CD4-positive, alpha-beta T cell treated with Interferon alpha-2 for 1 hour (primary cell): ENCODE measurements at places on chromosomes 4 and X.

DNA sequence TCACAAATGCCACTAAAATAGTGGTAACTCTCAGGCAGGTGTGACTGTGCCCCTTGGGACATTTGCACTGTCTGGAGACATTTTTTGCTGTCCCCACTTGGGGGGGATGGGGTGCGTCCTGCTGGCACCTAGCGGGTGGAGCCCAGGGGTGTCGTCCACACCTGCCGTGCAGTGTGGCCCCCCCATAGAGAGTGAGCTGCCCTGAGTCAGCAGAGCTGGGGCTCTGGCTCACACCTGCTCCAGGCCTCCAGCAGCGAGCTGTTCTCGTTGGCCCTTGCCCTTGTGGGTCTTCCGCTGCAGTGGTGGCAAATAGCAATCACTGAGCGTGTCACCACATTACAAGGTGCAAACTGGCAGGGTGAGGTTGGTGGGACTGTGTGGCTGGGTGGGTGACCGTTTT is 64.6 kb downstream of the CLDN34 start:
- DNase-seq = no peak

DNA sequence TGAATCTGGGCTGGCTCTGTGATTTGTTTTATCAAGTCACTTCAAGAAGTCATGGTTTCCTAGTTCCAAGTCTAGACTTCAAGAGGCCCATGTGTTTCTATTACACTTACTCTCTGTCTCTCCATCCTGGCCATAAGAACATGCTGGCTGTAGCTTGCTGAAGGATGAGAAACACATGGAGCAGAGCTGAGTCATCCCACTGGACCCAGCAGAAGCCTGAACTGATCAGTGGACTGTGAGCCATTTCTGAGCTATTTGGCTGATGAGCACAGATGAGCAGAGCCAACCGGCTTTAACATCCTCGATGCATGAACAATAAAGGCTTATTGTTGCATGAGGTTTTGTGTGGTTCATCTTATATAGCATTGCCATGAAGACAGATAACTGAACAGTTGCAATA is 290.6 kb upstream of the BOD1L1 start:
- DNase-seq = no peak

GRCh38 chrX:28675173-28675572 is 87.9 kb downstream of the IL1RAPL1 start:
- DNase-seq = no peak

DNA sequence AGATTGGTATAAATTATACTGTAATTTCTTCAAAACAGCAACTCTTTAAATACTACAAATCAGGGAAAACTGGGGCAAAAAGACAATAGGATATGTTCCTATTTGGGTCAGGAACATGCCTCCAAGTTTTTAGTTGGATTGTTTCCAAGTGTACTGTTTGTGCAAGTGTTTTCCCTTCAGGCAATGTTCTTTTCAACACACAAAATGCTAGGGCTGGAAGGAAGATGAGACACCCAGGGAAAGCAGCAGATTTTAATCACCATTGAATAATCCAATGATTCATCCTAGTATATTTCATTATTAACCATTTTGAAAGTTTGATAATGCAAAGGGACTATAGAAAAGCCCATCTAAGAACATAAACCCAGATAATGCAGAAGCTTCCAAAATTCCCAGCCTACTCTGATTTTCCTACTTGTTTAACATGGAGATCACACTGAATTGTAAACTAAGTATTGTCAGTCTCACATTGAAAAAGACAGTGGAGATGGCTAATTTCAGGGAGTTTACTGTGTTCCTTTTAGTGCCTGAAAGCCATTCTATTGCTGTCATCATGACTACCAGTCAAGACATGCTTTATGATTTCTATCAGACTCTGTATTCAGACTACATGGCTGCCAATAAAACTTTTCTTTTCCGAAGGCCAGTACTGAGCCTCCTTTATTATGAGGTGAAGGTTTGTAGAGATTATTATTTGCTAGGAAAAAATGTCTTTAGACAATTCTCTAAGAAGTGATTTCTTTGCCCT is 38.6 kb downstream of the COL4A6 start:
- DNase-seq = no peak

DNA sequence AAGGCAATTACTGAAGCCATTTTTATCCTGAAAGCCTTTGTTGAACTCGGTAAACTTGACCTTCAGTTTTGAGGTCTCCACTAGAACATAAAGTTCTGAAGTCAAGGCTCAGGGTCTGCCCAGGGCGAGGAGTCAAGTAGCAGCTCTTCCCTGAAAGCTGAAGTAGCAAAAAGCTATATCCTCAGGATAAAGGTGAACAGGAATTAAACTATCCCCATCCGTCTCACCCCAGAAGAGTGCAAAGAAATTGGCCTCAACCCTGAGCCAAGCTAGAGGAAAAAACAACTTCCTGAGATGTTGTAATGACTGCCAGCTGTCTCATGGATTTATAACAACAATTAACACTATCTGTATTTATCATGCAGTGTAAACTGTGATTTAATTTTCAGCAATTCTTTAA is 590.8 kb downstream of the SPRY1 start:
- no peak for DNase-seq

- peak; percentile 67 for DNase-seq
These were observed 76.5 kb upstream of the BCOR start for GRCh38 chrX:40174001-40174853.

DNA sequence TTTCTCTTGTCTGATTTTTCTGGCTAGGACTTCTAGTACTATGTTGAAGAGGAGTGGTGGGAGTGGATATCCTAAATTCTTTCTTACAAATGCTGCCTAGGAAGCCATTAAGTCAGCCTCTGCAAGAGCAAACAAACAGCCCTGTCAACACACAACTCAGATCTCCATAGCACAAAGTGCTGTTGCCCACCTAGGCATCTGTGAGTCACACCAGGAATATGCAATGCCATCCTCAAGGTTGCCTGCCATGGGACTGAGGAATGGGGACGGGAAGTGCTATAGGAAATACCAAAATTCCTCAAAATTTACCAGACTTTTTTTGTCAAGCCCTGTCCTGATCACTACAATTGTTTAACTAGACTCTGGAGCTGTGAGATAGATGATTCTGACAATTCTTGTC is 466.9 kb downstream of the FSTL5 start:
- no peak for DNase-seq

GRCh38 chr4:8136529-8136928 is 22.1 kb downstream of the ABLIM2 start:
- DNase-seq = no peak

DNA sequence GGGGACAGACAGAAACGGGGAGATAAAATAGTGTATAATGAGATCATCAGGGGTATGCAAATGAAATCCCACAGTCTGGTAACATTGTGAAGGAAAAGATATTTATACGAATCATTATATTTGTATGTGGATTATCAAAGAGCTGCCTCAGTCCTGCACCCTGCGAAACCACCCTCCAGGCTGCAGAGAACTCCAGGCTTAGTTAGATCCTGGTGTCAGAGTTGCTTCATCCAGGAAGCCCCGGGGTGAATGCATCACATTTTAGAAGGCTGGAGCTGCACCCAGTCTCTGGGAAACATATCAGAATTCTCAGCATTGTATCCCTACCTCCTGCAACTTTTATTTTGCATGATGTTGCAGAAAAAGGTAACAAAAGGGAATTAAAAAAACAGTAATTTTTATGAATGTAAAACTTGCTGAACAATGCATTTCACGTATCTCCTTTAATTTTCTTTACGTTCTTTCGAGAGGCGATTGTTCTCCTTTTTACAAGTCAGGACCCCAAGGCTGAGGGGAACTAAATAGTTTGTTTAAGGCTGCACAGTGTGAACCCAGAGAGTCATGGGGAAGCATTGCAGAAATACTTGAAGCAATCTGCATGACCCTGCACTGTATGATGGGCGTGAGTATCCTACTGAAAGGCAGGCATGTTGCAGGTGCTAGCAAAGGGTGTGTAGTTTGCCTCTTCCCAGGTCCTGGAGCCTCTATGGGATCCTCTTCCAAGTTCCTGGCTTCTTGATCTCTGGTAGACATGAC is 299.5 kb upstream of the CLNK start:
- DNase-seq = no peak
